Activated CD4-positive, alpha-beta memory T cell treated with anti-CD3 and anti-CD28 coated beads, Interleukin-2, amount 10 ng/mL, durations not matched to agents 7 days and 5 days (primary cell): ENCODE measurements at places on chromosomes 6 and 20.

- no peak for DNase-seq
Observed at GRCh38 chr6:110188791-110189190, 8.6 kb downstream of the CDC40 start.

- no peak for DNase-seq
Observed at GRCh38 chr6:5373430-5373829, 112.1 kb downstream of the FARS2 start.

- no peak for DNase-seq
Observed at GRCh38 chr6:95805699-95806098, 210.1 kb upstream of the FUT9 start.

- no peak for DNase-seq
Observed at GRCh38 chr6:163645560-163645959, 231.0 kb downstream of the QKI start.

DNA sequence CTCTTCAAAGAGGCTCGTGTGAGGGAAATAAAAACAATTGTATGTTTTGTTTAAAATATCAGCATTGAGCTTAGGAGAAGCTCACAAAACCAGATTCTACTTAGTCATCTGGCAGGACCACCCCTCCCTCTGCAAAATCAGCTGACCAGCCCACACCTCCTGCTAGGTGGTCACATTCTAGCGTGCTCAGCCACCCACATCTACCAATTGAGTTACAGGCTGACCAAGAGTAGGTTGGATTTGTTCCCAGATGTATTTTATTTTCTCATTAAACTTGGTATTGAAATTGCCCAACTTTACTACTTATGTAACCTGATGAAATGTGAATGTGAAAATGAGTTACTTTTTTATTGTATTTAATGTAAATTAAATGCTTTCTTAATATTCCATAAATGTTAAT lies 56.2 kb downstream of the SLC22A2 start:
- DNase-seq = no peak

GRCh38 chr6:153108315-153108714 lies 22.8 kb downstream of the RGS17 start:
- DNase-seq = no peak

DNA sequence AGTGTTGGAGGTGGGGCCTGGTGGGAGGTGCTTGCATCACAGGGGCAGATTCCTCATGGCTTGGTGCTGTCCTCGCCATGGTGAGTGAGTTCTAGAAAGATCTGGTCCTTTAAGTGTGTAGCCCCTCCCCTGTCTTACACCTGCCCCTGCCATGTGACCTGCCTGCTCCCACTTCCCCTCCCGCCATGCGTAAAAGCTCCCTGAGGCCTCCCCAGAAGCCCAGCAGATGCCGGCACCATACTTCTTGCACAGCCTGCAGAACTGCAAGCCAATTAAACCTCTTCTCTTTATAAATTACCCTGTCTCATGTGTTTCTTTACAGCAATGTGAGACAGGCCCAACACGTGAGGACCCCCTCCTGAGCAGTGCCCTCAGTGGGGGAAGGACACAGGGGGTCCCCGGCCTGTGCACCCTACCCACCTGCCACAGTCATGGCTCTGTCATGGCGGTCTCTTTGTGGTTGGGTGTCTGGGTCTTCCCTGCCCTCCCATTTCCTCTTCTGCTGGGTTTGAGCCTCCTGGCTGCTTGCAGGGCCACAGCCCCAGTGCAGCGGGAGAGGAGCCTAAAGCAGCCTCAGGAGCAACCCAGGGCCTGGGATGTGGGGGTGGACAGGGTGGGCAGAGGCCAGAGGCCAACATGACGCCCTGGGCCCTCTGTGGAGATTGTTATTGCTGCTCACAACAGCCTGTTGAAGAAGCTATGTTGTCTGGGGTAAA lies 87.2 kb upstream of the QKI start:
- DNase-seq = no peak

DNA sequence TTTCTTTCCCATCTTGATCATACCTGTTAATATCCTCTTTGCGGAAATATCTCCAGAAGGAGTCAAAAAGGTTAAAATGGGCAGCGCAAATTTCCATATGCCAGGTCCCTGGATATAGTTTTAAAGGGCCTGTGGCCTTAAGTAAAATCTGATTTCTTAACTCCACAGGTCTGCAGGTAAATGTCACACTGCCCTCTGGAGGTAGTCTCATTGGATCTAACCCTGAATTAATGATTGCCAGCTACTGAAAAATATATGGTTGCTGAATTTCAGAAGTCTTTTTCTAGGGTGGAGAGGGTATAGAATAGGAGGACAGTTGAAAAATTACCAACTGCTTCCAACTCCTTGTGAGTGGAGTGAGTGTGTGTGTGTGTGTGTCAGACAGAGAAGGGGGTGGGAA lies 8.5 kb downstream of the MOXD1 start:
- DNase-seq = no peak

DNA sequence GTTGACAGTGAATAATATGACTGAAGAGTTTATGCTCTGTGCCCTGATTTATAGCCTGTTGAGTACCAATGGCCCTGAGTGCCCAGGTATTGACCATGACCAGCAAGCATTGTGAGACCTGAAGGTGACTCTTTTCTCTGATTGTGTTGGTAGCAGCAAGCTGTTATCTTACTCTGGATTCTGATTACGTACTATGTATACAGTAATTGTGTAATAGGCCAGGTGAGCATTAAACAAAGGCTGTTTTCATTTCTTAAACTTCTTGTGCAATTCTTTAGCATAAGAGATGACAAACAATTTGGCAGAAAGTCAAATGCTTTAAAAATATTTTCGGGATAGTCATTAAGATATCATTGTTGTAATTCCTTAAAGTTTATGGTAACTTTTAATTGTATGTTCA lies 111.7 kb upstream of the PTPRK start:
- no peak for DNase-seq

GRCh38 chr6:89596056-89596455 lies 42.5 kb downstream of the LYRM2 start:
- peak; percentile 31 for DNase-seq

DNA sequence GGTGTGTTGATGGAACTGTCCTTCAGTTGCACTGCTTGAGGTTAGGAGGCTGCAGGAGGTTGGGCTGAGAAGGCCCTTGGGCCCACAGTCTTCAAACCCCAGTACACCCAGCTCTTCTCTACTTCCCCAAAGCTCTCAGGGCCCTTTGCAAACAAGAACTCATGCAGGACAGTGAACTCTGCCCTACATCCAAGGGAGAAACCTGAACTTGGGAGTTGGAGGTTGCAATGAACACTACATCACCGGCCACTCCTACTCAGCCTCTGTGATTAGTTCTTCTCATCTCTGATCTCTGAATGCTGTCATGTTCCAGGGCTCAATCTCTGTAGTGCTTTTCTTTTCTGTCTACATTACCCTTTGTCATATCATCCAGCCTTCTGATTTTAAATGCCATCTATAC lies 148.5 kb upstream of the PDE7B start:
- DNase-seq = no peak

DNA sequence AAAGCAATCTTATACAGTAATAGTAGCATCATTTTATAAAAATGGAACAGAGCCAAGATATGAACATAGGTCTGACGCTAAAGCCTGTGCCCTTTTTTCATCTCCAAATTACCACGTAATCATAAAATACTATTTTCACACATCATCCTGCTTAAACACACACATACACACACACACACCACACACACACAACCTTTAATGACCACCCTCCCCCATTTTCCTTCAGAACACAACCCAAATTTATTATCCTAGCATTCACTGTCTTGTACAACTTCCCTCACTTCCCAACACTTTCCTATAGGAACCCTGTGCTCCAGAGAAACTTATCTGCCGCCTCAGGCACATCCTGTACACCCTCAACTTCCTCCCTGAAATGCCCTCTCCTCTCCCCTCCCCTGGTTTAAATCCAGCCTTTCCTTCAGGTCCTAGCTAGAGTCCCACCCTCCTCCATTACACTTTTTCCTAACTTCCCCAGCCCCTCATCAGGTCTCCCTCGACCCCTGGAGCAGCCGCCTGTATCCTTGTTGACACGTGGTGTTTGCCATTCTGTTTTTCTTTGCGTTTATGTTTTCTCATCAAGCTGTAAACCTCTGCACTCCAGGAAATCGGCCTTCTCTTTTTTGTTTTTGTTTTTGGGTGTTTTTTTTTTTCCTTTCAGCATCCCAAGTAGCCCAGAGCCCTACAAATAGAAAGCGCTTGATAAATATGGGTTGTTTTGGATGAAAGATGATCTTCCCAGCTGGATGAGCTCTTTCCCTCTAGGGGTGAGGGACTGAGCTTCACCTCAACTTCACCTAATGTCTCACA lies 968 bp upstream of the MMP24 start:
- no peak for DNase-seq

GRCh38 chr6:148164645-148165044 lies 178.0 kb upstream of the SASH1 start:
- no peak for DNase-seq

- no peak for DNase-seq
Observed at GRCh38 chr6:51585264-51585663, 502.1 kb downstream of the PKHD1 start.

DNA sequence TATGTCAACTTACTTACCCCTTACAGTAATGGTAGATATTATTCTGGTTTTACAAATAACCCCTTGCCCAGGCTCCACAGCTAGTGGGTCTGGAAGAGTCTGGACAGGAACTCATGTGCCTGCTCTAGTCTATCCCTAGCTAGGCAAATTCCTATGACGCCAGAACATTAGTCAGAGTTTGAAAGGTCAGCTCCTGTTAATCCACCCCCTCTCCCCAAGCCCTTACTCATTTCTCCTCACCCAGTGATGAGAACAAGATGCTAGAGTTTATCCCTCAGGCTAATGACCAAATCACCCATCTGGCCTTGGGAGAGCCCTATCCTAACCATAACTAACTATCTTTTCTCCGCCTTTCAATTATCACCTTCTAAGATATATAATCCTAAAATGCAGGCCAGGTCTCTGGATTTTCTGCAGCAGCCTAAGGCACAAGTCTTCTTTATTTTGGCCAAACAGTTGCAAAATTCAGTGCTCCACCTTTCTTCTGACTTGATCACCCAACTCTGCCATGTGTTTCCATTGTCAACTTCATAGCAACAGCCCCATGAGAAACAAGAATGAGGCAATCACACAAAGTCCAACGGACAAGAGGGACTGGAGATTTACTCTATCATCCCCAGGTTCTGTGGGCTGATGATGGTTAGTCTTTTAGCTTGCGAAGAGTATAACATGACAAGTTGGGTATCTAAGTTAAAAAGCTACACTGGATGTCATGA lies 113.3 kb downstream of the TASP1 start:
- no peak for DNase-seq

- DNase-seq = no peak
Observed at GRCh38 chr6:3958255-3958654, 109.1 kb downstream of the FAM50B start.

- DNase-seq = peak; percentile 62
Observed at GRCh38 chr20:35269055-35269781, 8.7 kb downstream of the MMP24OS start.

GRCh38 chr6:35368038-35368887 lies 25.9 kb downstream of the PPARD start:
- DNase-seq = no peak

DNA sequence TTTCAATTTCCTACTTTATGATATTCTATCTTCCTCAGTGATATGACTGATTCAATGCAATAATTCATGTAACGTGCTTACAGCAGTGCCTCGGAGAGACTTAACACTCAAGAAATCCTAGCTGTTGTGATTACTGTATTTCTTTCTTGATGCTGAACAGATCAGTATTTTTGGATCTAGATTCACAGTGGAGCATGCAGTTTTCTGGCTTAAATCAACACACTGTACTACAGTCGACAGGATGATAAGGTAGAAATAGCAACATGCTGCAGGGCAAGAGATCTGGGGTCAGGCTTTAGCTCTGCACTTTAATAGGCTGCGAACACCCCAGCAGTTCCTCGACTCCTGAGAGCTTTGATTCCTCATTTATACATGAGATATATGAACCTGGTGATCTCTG lies 161.0 kb downstream of the AIG1 start:
- no peak for DNase-seq
